Ovary (tissue), 10 donors: ENCODE measurements at places on chromosomes 7 and 10. TPM values are rescaled to one million over a fixed set of nuclear protein-coding genes. Genes with fewer than 3 reads are reported as not detected.

ZNF282 gene
- 25.2 TPM for total RNA-seq

BHLHA15 gene
- not detected for total RNA-seq

GJD4 gene
- not detected for total RNA-seq

SYT15 gene
- total RNA-seq: 3.8 TPM

GNAT3 gene
- total RNA-seq: not detected

GFRA1 gene
- 16.0 TPM for total RNA-seq

AUTS2 gene
- 60.9 TPM for total RNA-seq

RSBN1L gene
- 28.0 TPM for total RNA-seq

APBB1IP gene
- total RNA-seq: 1.2 TPM

NRCAM gene
- 1.3 TPM for total RNA-seq

PDE6C gene
- total RNA-seq: not detected

EBLN1 gene
- not detected for total RNA-seq

TWIST1 gene
- 2.7 TPM for total RNA-seq

NCF1 gene
- 1.3 TPM for total RNA-seq

ZNF365 gene
- 1.2 TPM for total RNA-seq

TMEM229A gene
- 0.47 TPM for total RNA-seq

SOSTDC1 gene
- total RNA-seq: 10.3 TPM

MYOZ1 gene
- not detected for total RNA-seq

DNAJC30 gene
- total RNA-seq: 7.1 TPM

GRM3 gene
- total RNA-seq: not detected

CAMK2B gene
- 0.24 TPM for total RNA-seq

SLC26A4 gene
- 1.2 TPM for total RNA-seq

MEST gene
- total RNA-seq: 64.5 TPM

HOXA1 gene
- total RNA-seq: 1.3 TPM

STAG3 gene
- total RNA-seq: 2.8 TPM

PTPRZ1 gene
- 0.86 TPM for total RNA-seq
